Mesothelial cell of epicardium (in vitro differentiated cells): ENCODE measurements at places on chromosomes 4 and X.

GRCh38 chrX:124085063-124085462, 123.6 kb downstream of the STAG2 start:
- peaks cover 16% of the 10 kb centered on the region for H3K36me3 ChIP-seq
- no peak overlapping the region for H3K27ac ChIP-seq
- H3K27me3 ChIP-seq = no peaks in the 10 kb centered on the region
- no peaks in the 10 kb centered on the region for H3K4me1 ChIP-seq

GRCh38 chr4:82555276-82555675, 6.5 kb downstream of the TMEM150C start:
- no peak for DNase-seq
- no peak overlapping the region for H3K4me3 ChIP-seq
- no peaks in the 10 kb centered on the region for H3K36me3 ChIP-seq
- peaks cover 2% of the 10 kb centered on the region for H3K4me1 ChIP-seq

GRCh38 chr4:136369073-136369472, 1163.2 kb downstream of the PCDH18 start:
- H3K27ac ChIP-seq = no peak overlapping the region
- no peaks in the 10 kb centered on the region for H3K4me1 ChIP-seq
- no peak overlapping the region for H3K4me3 ChIP-seq
- H3K27me3 ChIP-seq = no peaks in the 10 kb centered on the region

GRCh38 chr4:931194-931959, 739 bp downstream of the GAK start:
- H3K4me1 ChIP-seq = peaks cover 26% of the 10 kb centered on the region
- H3K27me3 ChIP-seq = no peaks in the 10 kb centered on the region
- H3K36me3 ChIP-seq = no peaks in the 10 kb centered on the region
- peak overlapping the region; percentile 94 for H3K27ac ChIP-seq

GRCh38 chrX:11887175-11887574, 129.1 kb downstream of the MSL3 start:
- no peak for DNase-seq
- H3K36me3 ChIP-seq = no peaks in the 10 kb centered on the region
- no peaks in the 10 kb centered on the region for H3K27me3 ChIP-seq
- no peak overlapping the region for H3K27ac ChIP-seq

GRCh38 chrX:154822029-154822428, 12.4 kb downstream of the SMIM9 start:
- no peaks in the 10 kb centered on the region for H3K27me3 ChIP-seq
- no peak overlapping the region for H3K4me3 ChIP-seq
- no peaks in the 10 kb centered on the region for H3K4me1 ChIP-seq

GRCh38 chrX:129606918-129607317, 47.8 kb downstream of the APLN start:
- peak; percentile 77 for DNase-seq

DNA sequence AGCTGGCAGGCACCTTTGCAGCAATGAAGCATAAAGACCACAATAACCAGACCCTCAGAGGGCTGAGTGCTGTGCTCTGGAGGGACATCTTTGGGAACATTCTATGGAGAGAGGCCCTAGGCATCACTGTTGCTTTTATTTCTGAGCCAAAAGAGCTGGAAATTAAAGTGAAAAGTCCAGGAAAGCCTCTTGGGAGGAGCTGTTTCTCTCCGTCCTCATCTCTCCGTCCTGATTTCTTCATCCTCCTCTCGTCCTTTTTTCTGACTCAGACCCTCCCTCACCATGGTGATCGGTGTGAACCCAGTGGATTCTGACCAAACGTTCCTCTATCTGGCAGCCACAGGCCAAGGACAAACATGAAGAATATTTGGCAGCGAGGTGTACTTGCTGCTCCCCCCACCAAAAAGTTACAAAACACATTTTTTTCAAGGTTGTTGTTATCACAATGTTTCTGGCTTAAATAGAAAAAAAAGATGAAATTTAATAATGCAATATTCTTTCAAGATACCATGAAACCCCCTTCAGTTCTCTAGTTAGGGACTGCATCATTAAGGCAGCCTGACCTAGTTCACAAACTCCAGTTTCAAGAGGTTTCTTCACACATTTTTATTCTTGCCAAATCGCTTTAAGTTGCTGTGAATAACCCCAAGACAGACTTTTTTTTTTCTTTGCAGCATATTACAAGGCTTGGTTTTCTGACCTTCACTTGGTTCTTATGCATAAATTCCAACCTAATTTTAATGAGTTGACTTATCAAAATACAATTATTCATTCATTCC, 80.2 kb downstream of the SCD5 start:
- H3K36me3 ChIP-seq = no peaks in the 10 kb centered on the region
- H3K4me1 ChIP-seq = no peaks in the 10 kb centered on the region
- H3K27ac ChIP-seq = no peak overlapping the region
- H3K4me3 ChIP-seq = no peak overlapping the region
- DNase-seq = no peak

DNA sequence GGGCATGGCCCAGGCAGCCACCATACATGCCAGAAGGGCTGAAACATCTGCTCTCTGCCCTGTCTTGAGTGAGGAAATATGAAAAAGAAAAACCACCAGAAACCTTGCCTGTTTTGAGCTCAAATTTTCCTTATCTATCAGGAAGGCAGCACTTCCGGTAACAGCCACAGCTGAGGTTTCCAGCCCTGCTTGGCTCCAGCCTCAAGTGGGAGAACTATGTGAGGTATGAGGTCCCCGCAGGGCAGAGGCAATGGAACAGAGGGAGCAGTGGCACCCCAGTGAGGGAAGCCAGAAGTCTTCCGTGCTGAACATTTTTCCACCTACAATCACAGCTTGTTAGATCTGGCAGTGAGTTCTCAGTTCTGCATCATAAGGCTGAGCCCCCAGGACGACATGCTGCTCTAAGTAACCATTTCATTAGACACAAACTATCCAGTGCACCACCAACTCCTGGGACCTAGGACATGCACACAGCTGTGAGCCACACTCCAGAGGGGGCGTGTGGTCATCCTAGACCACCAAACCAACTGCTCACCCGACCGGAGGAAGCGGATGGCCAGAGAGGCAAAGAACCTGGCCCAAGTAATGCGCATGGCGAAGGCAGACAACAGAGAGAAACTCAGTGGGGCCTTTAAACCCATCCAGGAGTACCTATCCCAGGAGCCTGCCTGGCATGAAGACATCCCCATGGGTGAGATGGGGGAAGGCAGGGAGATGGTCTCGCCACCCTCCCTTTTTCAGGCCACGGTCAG, 22.6 kb downstream of the WDR1 start:
- H3K27me3 ChIP-seq = no peaks in the 10 kb centered on the region
- peak overlapping the region; percentile 87 for H3K27ac ChIP-seq
- H3K4me3 ChIP-seq = no peak overlapping the region
